ENCODE measurements at places on chromosomes 11 and 22.

DNA sequence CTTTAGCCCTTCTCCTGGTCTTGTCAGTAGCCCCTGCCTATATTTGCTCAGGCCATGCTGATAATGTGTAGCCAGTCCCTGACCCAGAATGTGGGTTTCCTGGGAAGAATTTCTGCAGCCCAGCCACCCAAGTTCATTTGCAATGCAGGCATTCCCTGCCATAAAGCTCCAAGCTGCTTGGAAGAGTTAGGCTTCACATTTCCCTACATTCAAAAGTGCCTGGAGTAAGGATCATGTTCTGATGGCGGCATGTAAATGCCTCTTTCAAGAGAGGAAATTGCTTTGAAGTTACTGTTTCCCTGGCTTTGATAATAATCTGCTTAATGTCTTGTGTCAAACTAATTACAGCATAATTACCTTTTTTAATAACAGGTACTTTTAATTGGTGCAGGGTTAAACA lies 266.1 kb downstream of the MIAT start:
- no peak for DNase-seq

- no peak for DNase-seq
These were observed at the start of gene MCAM for GRCh38 chr11:119316729-119317591. TSS of gene MCAM (minus strand) at chr11:119317130. CDS start at chr11:119317101, 29 bp downstream.

DNA sequence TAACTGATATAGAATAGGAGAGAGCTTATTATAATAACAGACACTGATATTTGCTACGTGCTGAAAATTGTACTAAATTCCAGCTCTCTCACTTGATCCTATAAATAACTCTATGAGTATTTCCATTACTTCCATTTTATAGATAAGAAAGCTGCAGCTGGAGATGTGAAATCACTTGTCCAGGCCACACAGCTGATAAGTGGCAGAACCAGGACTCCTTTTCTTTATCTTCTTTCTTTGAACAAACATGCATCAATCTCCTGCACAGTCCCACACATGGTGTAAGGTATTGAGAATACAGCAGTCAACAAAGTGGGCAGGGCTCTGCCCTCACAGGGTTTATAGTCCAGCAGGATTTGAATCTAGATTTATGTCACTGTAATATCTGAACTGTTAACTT lies 652.1 kb downstream of the NELL1 start:
- DNase-seq: no peak

DNA sequence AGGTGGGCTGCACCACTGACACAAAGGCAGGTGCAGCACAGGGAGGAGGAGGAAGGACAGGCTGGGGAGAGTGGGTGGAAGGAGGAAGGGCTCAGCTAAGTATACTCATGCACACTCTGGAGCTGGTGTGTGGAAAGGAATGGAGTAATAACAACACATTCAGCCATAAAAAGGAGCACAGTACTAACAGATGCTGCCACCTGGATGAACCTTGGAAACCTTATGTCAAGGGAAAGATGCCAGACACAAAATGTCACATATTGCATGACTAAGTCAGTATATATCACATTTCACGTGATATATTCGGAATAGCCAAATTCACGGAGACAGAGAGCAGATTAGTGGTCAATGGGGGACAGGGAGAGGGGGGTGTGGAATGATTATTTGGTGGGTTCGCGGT lies 389.6 kb upstream of the SYN3 start:
- no peak for DNase-seq

DNA sequence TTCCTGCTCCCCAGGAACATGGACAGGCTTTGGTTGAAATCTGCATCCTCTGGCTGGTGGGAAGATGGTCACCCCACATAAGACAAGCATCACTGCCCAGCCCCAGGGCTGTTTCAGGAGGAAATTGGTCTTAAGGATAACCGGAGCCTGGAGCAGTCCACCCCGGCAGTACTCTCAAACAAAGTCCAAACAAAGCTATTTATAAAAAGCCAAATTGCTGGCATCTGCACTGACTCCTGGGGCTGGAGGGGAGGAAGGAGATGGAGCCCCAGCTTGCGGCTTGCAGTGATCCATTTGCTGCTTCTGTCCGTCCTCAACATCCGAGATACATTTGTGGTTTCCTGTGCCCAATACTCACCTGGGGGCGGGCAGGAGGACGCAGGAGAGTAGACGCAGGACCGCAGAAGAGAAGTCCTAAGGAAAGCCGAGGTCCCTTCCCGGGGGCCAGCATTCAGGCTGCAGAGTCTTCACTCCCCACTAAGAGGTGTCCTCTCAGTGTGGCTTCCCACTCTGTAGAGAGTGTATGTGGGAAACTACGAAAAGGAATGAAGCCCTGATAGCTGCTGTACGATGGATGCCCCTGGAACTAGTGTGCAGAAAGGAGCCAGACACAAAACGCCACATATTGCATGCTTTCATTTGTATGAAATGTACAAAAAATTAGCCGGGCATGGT lies 107.3 kb upstream of the FGF3 start:
- no peak for DNase-seq

DNA sequence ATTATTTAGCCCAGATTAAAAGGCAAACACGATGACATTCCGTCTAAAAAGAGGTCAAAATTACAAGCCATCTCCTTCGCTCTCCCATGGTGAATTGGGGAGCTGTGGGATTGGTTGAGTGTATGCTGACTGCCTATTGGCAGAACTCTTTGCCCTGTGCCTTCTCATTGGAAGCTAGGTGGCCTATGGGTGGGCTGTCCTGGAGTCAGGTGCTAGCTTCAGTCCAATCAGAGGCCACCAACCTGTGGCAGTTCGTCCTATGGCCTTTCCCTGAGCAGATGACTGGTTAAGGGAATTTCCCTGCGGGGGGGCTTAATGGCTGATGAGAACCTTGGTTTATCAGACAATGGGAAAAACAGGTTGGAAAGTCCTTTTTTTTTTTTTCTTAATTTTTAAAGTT lies 3.2 kb upstream of the MTMR3 start:
- no peak for DNase-seq

GRCh38 chr22:22380098-22381030 lies 128.2 kb downstream of the ZNF280B start:
- no peak for DNase-seq

- no peak for DNase-seq
These were observed 32.3 kb downstream of the MRGPRD start for GRCh38 chr11:68948496-68948895.

DNA sequence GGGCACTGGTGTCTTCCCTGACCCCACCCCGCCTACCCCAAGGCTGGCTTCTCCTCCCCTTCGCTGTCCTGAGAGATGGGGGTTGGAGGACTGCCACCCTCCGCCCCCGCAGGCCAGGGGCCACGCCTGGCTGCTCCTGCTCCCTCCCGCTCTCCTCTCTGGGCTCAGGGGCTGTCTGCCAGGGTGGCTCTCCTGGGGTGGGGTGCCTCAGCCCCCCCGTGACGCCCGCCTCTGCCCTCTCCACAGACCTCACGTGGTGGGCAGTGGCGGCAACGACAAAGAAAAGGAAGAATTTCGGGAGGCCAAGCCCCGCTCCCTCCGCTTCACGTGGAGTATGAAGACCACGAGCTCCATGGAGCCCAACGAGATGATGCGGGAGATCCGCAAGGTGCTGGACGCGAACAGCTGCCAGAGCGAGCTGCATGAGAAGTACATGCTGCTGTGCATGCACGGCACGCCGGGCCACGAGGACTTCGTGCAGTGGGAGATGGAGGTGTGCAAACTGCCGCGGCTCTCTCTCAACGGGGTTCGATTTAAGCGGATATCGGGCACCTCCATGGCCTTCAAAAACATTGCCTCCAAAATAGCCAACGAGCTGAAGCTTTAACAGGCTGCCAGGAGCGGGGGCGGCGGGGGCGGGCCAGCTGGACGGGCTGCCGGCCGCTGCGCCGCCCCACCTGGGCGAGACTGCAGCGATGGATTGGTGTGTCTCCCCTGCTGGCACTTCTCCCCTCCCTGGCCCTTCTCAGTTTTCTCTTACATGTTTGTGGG lies 8.1 kb downstream of the RCOR2 start:
- DNase-seq: no peak

- no peak for DNase-seq
These were observed 46.8 kb downstream of the BBOX1 start for GRCh38 chr11:27087432-27087831.

DNA sequence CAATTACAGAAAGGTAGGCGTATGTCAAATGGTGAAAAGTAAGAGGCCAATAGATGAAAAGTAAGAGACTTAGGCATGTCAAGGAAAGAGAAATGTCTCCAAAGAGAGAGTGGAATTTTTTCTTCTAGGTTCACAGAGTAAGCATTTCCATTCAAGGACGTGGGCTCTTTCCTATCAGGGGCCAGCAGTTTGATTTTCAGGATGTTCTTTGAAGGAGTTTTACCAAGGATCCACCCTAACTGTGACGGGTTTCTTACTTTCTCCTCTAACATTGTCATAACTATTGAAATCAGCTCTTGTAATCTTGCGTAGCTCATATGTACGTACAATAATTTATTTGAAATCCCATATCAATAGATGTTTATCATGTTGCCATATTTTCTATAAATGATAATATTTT lies 2112.2 kb upstream of the RAG2 start:
- DNase-seq: no peak

DNA sequence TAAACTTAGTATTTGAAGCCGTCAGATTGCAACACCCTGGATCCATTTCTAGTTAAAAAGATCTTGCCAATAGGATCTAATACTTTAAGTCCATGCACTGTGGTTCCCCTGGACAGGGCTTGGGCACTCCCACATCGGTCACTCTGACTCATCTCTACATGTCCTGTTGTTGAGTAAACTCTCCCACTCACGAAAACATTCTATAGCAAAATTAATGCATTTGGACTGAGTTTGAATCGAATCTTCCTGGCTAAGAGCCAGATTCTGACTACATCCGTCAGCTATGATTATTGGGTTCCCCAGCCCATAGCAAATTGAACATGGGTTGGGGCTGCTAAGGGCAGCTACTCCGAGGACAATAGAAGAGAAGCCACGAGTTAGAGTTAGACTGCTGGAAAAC lies 182.1 kb upstream of the SORL1-AS1 start:
- no peak for DNase-seq

- no peak for DNase-seq
These were observed 100.9 kb downstream of the FAM76B start for GRCh38 chr11:95688501-95689222.

- DNase-seq: no peak
These were observed 726 bp downstream of the ST3GAL4 start for GRCh38 chr11:126355926-126356897.

- DNase-seq: no peak
These were observed 788 bp downstream of the LIN7C start for GRCh38 chr11:27505781-27506180.

GRCh38 chr11:104291646-104292045 lies 127.7 kb upstream of the PDGFD start:
- no peak for DNase-seq

Data from stimulated activated CD4-positive, alpha-beta T cell treated with anti-CD3 and anti-CD28 coated beads, Interleukin-1b, Interleukin-23, amount 100 ng/mL, for 1 hour (primary cell).